Activated T-helper 17 cell treated with anti-CD3 and anti-CD28 coated beads, Interleukin-2, amount 50 U/mL, for 72 hours (primary cell): ENCODE measurements at places on chromosomes 5 and 9.

DNA sequence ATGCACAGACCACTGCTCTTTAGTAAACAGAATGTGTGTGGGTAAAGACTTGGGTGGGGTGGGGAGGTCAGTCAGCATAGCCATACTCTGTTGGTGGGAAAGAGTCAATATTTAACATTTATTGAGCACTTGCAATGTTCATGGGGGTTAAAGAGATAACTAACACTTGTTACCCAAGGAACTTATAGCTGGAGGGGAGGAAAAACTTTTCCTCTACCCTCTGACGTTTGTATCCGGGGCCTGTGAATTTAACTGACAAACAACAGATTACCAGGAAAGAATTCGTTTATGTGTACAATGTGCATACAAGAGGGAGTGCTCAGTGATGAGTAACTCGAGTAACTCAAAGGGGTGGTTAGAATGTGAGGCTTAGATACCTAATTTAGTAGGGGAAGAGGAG, 6.8 kb upstream of the CLINT1 start:
- no peak for ATAC-seq

GRCh38 chr9:35962126-35962906, 4.4 kb upstream of the OR2S2 start:
- ATAC-seq = no peak

DNA sequence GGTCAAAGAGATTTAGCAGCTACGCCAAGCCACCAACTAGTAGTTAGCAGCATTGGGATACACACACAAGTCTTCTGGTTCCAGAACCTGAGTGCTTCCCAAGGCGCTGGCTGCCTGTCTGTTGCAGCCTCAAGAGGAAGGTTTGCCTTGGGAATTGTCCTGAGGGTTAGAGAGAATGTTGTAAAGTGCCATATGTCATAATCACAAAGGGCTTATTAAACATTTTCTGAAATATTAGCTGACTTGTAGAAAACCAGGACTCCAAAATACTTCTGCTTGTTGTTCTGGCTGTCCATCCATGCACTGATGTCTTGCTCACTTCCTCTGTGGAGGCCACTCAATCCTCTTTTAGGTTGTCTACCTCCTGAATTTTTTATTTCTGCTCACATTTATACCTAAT, 46.3 kb downstream of the SLC36A1 start:
- no peak for ATAC-seq

GRCh38 chr9:14654932-14655331, 38.3 kb downstream of the ZDHHC21 start:
- no peak for ATAC-seq

DNA sequence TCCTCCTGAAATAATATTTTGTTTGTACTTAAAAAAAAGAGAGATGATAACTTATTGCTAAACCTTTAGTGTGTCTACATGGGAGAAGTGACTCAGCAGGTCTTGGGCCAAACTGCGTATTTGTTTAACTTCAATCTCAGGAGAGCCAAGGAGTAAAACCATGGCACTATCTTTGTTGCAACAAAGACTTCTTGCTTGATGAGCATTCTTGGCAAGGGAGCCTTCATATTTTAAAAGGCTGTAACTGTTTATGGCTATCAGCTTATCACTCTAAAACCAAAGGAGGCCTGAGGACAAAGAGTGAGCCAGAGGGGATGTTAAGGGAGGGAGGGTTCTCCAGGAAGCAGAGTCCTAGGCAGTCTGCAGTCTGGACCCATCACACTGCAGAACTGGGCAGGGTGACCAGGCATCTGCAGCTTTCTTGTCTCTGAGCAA, 216.2 kb upstream of the S1PR3 start:
- no peak for ATAC-seq

DNA sequence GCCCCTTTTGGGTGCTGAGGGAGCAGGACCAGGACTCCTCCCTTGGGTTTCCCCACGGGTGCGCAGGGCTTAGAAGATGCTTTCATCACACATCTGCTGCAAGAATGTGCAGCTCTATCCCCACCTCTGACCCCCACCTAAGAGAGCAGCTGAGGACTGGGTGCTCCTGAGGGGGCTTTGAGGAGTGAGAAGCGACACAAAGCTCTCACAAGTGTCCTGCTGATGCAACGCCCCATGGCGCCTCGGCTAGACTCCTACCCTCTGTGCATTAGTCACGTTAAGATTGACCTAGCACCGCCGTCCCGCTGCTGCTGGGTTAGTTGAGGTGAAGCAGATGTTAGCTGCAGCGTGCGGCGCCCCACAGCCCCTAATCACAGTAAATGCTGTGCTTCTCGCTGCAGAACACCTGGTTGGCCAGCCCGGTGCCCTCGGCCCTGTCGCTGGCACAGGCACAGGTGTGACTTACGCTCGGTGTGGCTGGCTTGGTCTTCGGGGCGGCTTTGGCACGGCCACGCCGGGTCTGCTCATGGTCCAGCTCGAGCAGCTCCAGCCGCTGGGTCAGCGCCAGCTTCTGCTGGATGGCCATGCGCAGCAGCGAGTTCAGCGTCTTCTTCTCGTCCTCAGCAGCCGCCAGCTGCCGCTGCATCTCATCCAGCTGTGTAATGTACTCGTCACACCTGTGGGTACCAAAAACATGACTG, 45.0 kb upstream of the IPPK start:
- ATAC-seq = no peak
